ENCODE measurements at places on chromosomes 3 and 15.

DNA sequence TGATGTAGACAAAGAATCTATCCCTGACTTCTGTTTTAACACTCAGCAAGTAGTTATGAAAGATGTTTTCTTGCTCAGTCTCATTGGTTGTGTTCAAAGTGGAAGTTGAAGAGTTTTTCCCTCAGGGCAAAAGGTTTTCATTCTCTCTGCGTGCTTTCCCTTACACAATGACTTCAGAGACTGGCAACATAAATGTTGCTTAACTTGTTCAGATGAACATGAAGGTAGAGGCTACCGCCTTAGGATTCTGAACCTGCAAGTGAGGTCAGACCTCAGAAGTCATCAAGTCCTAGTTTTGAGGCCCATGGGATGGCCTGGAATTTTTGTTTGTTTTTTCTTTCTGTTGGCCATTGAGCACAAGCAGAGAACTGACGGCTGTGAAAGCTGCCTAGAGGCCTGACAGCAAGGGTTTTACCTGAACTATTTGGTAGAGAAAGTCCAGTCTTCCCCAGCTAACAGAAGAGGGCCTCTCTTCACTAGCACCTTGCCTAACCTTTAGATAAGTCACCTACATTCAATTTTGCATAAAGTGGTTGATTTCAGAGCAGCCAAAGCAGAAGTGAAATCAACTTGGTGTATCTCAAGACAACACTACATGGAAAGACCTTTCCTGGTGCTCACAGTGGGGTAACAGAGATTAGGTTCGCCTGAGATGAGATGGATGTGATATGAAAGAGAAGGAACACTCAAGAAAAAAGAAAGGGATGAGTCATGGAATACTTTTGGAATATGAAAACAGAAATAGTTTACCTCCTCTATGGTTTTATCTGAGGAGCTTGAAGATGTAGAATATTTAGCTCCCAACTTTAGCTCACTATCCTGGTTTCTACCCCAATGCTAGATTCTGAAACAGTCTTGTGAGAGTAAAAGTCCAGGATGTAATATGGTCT is 53.6 kb upstream of the AP4E1 start:
- no peak for DNase-seq

DNA sequence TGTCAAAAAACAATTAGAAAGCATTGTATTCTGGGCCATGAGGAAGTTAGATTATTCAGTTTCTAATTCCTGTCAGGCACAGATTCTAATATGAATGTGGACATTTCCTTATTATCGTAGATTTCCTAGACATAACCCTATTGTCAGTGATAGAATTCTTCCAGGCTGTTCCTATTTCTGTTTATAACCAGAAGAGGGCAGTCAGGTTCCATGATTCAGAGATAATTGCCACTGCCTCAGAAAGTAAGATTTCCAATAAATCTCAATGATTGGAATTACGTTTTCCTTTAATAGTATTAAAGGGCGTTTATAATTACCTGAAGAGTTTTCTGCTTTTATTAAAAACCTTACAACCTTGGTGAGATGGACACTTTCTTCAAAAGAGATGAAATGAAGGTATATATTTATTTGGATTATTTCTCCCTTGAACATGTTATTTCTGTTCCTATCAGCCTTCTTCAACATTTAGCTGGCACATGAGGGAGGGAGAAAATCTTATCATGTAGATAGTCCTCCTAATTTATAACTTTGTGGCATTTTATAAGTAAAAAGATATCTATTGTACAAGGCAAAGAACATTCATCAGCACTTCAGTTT is 439.2 kb downstream of the MCTP2 start:
- DNase-seq: no peak

GRCh38 chr3:155153242-155154186 is 73.4 kb downstream of the MME start:
- DNase-seq: no peak

DNA sequence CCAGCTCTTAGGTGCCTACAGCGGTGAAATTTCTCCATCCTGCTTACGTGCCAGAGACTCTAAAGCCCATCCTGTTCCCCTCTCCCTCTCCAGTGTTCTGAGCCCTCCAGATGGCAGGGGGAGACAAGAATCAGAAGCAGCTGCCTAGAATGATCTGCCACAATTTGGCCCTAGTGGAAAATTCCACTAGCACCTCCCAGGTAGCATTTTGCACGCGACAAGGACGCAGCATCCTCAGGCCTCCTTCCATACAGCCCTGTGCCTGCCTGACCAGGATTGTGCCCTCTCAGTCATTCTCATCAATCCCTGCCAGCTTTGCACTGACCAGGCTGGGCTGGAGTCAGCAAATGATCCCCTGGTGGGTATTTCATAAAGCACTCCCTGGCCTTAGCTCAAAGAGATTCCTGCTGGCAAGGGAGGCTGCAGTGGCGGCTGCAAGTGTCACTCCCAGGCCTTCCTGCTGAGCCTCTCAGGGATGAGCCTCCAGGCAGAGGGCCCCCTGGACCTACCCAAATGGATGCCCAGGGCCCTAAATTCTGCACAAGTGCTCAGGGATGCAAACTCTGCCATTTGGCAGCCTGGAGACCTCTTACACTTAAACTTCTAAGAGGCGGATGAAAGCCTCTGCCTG is 130.2 kb upstream of the ATP2B2 start:
- no peak for DNase-seq

DNA sequence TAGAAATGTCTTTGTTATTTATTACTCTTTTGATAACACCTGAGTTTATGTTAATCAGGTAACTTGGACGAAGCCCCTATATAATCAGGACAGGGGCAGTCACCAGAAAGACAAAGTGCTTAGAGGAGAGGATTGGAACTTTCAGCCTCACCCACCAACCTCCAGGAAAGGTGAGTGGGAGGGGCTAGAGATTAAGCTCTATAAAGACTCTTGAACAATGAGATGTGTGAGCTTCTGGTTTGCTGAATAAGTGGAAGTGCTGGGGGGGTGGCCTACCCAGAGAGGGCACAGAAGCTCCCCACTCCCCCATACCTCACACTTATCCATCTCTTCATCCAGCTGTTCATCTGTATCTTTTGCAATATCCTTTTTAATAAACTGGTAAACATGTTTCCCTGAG is 73.9 kb downstream of the TTBK2 start:
- no peak for DNase-seq
